ENCODE measurements at places on chromosomes 1 and 21.

GRCh38 chr1:199123615-199124014, 484.8 kb downstream of the PTPRC start:
- no peak for DNase-seq

- DNase-seq: no peak
Observed at GRCh38 chr1:65147424-65148177, 402 bp upstream of the AK4 start.

DNA sequence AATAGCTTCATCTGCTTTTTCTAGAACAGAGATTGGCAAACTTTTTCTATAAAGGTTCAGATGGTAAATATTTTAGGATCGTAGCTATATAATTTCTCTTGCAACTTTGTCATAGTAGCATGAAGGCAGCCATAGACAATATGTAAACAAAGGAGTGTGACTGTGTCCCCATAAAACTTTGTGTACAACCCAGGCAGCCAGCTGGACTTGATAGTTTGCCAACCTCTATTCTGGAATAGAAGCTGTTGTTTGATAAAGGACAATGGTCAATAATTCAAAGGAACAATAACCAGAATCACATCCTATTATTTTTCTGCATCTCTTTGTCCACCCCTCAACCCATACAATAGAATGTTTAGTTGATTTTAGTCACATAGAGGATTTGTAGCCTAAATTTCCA, 286.7 kb downstream of the LMX1A start:
- DNase-seq: no peak

DNA sequence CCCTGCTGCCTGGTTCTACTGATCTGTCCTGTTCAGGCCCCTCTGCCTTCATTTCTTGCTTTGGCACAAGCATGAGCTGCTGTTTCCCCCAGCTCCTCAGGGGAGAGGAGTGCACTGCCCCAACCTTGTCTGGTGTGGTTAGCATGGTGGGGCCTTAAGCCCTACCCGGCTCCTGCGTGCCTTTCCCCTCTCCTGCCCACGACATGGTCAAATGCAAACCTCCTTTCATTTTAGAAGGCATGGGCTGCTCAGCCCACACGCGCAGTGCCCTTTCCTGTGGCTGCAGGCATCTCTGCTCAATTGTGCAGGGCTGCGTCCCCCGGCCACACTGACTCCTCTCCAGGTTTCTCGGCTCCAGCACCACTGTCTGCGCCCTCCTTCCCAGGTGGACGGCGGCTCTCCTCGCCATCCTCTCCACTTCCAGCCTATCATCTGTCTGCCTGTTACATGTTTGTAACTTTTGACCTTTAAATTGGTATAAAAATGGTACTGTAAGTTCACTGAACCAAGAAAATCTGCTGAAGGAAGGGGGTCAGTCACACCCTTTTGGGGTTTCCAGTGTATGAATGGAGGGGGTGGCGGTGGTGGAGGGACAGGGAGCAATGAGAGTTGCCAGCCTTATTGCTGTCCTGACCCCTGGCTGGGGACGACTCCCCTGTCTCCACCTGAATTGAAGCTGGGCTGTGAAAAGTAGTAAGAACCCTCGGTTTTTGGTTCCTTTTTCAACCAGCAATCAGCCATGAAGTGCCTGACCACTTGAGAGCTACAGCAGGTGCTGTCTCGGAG, 5.1 kb downstream of the PDE9A start:
- DNase-seq: no peak

GRCh38 chr1:161382214-161383019, 14.7 kb upstream of the CFAP126 start:
- peak; percentile 45 for DNase-seq

DNA sequence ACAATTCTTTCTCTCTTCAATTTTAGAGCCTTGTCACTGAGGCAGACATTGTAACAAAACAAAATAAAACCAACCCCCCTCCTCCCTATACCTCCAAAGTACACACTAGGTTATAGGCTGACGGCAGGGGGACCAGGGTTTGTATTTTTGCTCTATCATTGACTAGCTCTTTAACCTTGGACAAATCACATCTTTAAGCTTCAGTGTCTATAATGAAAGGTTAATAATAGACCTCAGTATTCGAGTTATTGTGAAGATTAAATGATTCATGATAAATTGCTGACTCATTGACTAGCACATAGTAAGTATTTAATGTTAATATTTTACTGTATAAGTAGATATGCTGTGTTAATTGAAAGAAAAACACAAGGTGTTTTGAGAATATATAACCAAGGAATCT, 1267.6 kb upstream of the ADGRL2 start:
- no peak for DNase-seq

Data from HCT116 (cell line).